ENCODE measurements at places on chromosomes 6 and 20.

DNA sequence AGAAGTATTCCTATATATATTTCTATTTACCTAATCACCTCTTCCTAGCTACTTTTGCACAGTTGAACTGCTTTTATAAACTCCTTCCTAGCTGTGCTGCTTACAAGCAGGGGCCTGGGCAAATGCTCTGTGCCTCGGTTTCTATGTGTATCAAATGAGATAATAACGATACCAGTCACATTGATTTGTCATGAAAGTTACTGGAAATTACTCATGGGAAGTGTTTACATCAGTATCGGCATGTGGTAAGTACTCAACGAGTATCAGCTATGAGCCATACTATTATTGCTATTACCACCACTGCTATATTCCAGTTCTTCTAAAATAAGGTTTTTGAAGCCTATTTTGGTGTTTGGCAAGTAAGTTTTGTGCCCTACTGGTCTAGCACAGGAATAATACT lies 4.9 kb downstream of the LAMA4 start:
- DNase-seq = no peak

- DNase-seq = peak; percentile 40
These were observed 30.0 kb downstream of the KCNG1 start for GRCh38 chr20:50992733-50993457.

DNA sequence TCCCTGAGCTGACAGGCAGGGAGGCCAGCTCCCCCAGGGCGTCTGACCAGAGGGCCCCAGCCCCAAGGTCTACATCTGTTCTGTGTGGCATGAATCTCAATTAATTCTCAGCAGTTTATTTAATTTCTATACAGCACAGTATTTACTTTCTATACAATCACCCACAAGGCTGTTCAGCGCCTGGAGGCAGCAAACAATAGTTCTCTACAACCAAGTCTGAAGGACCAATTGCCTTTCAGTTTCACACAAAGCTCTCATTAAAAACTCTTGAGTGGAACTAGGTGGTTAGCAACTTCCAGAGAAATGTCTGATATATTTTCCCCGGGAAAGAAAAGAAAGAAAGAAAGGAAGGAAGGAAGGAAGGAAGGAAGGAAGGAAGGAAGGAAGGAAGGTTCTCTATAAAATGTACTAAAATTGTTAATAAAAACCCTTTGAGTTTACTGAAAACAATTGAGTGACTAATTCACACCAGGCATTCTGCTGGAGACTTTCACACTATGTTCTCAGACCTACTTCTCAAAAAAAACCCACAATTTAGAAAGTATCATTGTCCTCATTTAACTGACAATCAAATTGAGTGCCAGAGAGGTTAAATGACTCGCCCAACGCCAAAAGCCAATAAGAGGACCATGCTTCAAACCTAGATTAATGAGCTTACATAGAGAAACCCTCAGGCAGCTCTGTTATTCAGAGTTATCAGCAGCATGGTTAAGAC lies 62.5 kb downstream of the METTL24 start:
- no peak for DNase-seq

DNA sequence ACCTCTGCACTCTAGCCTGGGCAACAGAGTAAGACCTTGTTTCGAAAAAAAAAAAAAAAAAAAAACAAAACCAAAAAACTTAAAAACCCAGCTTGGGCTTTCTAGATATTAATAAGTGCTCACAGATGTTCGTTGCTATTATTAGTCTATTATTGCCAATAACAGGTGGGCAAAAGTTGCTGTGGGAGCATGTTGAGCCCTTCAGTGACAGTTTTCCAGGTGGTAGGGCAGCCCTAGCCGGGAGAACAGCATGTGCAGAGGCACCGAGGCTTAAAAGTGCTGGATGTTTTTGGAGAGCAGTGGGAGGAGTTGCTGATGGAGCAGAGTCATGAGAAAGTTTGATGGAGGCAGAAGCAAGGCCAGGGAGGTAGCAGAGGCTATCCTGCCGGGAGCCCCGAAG lies 4.4 kb downstream of the PPP1R16B start:
- no peak for DNase-seq

GRCh38 chr6:90033746-90034271 lies 139.5 kb downstream of the GJA10 start:
- DNase-seq = no peak

DNA sequence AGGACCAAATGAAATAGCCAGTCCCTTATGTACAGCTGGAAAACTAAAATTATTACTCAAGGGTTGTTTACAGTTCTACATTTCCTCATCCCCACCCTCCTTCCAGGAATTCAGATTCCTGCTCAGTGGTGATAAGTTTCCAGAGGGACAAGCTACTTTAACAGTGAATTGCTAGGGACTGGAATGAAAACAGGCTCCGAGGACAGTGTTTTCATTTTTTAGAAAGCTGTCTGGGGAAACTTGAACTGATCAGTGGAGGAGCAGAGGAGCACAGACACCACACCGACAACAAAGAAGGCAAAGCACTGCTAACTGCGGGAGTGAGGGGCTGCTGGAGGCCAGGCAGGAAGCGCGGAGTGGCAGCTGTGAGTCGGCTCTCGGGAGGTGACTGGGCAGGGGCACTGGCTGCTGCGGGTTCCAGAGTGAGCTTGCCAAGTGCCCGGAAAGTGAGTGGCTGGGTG lies 322.2 kb downstream of the ESR1 start:
- DNase-seq = no peak

GRCh38 chr6:109782491-109782999 lies 91.4 kb downstream of the FIG4 start:
- DNase-seq = no peak

DNA sequence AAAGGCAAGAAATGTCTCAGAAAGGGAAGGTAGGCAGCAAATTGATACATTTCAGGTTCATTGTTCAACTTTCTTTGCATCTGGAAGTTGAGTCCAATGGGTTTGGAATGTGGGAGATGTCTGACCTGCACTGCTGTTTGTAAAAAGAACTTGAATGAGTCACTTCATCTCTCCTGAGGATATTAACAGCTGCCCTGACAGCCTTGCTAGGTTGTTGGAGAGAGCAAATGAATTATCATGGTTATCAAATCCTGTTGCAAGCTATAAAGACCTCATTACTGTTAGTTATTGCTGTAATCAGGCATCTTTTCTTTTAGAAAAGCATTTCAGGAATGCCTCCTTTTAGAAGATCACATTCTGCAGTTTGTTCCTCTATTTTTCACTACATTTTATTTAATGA lies 23.0 kb upstream of the FLRT3 start:
- DNase-seq = no peak

DNA sequence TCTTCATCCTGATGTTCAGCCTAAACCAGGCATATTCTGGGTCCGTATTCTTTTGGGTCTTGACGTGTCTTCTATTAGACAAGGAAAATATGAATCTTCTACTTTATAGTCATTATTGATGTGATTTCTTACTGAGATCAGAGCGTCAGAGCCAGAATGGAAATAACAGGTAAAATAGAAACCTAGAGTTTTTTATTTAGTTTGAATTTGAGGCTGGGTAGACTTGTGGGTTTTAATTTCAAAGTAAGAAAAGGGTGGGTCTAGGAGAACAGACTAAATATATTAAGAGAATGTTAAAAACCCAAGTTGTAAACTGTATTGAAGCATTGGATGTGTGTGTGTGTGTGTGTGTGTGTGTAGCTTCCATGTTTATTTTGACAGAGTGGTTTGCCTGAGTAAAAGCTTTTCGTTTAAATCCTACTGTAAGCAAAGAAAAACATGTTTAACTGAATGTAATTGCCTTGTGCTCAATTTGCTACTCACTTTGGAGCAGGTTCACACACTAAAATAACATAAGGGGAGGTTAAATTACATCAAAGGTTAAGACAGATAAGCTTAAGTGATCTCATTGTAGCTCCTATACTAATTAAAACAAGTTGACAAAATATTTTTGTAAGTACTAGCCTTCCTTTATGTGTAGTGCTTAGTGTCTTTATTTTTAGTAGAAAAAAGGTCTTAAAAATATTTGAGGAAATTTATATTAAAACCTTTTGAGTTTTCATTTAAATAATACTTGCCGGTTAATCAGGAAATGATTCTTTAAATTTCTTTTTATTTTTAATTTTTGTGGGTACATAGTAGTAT lies 17.4 kb downstream of the HECA start:
- no peak for DNase-seq

DNA sequence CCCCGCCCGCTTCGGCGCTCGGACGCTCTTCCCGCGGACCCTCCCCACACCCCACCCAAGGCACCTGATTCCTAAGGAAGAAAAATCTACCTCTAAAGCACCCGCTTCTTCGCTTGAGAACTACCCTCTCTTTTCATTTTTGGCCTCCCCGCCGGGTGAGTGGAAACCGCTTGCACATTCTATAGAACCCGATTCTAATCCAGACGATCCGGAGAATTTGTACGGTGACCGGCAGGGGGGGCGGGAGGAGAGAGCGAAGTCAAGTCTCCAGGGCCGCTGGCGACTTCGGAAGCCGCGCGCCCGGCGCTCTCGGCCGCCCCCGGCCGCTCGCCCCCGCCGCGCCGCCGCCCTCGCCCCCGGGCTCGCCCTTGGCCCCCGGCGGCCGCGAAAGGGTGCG lies at the start of gene RBM24:
Gene RBM24, plus strand, starts transcription at position 262 of the 397 bp plus-strand sequence. CDS start 221 bp downstream, outside the sequence.
- DNase-seq = no peak

GRCh38 chr6:49826743-49827406 lies 39.5 kb downstream of the CRISP1 start:
- no peak for DNase-seq

DNA sequence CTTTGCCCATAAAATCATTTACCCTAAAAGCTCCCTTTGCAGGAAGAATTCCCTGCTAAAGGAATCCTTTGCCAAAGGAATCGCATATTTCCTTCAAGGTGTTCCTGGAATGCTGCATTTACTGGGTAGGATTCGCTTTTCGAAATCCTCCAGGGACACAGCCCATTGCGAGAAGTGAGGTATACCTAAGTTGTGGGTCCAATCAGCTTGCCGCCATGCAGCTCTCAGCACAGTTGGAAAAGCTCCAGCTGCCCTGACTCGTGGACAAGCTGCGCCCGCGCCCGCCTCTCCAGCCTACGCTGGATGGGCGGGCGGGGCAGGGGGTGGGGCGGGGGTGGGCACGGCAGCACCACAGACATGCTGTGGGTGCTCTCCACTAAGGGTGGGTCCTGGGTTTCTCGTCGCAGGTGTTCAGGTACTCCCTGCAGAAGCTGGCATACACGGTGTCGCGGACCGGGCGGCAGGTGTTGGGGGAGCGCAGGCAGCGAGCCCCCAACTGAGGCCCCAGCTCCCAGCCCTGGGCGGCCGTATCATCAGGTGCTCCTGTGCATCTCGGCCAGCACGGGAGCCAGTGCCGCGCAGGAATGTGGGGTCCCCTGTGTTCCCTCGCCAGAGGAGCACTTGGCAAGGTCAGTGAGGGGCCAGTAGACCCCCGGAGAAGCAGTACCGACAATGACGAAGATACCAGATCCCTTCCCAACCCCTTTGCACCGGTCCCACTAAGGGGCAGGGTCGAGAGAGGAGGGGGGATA lies 1.4 kb downstream of the NNAT start:
- no peak for DNase-seq

DNA sequence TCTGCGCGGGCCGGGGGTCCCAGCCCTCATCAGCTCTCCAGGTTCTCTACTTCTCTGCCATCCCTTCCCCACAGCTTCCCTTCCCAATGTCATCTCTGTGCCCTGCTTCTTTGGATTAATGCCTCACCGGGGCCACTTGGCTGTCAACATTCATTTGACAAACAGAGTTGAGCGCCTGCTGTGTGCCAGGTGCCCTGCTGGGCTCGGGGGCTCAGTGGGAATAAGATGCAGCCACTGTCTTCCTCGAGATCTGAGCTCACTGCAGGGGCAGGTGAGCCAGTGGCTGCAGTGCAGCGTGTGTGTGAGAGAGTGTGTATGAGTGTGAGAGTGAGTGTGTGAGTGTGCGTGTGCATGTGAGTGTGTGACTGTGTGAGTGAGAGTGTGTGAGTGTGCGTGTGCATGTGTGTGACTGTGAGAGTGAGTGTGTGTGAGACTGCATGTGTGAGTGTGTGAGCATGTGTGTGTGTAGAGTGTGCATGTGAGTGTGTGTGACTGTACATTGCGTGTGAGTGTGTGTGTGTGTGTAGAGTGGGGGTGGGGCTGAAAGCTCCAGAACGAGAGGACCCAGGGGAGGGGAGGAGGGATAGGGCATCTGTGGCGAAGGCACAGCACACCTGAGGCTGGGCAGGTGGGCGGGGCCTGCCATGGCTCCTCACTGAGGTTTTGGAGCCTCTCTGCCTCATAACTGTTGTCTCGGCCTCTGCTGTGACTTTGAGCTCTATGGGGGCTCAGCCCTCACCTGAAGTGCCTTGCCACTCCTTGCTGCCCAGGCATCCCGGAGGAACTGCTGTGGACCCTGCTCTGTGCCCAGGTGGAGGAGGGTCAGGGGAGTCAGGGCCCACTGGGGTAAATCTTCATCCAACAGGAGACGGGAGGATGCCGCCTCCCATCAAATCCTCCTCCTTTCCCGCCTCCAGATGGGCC lies 36.5 kb upstream of the PHACTR3 start:
- no peak for DNase-seq

DNA sequence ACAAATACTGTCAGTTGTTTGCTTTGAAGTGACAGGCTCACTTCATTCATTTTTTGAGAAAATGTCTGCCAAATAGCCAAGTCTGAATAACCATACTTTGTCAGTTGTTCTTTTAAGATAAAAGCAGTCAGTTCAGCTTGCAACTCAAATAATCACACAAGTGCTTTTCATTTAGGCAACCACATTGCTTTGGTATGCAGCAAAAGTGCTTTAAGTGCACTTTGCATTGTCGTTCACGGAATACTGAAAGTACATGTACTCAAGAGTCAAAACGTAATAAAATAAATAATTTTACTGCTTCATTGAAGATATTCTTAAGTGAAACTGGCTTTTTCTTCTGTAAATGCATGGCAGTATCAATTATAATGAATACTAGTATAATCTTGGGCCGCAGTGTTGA lies 107.2 kb downstream of the MMS22L start:
- DNase-seq = no peak

- DNase-seq = no peak
These were observed 14.4 kb downstream of the KCNQ5 start for GRCh38 chr6:72636215-72636614.

DNA sequence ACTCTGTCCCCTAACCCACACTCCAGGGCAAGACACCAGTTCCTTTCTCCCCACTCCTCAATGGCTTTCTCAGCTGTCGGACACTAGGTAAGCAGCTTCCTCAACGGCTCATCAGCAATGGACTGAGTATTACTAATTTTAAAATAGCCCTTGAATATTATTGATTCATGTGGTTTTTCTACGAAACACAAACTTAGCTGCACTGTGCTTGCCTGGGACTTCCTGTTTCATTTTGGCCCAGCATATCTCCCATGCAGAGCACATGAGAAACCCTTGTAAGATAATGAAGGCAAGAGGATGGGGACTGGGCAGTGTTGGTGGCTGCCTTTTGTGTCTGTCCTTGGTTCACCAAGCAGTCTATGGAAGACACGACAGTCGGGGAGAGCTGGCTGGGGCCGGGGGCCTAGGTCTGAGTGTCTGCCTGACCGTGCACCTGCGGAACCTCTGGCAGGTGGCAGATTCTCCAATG lies 48.9 kb downstream of the RNASET2 start:
- no peak for DNase-seq

GRCh38 chr6:166490671-166491500 lies 95.6 kb downstream of the RAMACL start:
- DNase-seq = no peak

GRCh38 chr20:5100684-5101347 lies 18.9 kb downstream of the PCNA start:
- DNase-seq = peak; percentile 60

Measured in CD4-positive, alpha-beta T cell treated with Interferon gamma for 1 hour (primary cell).